ENCODE measurements at places on chromosomes 7 and 10.

- no peak for DNase-seq
These were observed 363.7 kb downstream of the ADRA2A start for GRCh38 chr10:111440501-111440900.

DNA sequence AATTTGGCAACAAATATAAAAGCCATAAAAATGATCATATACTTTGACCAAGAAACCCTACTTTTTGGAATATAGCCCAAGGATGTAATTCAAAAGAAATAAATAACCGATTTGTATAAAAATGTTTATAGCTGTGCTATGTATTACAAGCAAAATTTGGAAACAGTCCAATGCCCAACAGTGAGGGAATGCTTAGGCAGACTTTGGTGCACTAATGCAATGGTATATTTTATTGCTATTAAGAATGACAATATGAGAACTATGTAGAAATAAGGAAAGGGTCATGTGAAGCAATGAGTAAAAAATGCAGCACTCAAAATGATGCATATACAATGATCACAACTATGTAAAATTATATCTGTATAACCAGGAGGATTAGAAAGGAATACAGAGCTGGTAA is 273.8 kb upstream of the HPS1 start:
- no peak for DNase-seq

DNA sequence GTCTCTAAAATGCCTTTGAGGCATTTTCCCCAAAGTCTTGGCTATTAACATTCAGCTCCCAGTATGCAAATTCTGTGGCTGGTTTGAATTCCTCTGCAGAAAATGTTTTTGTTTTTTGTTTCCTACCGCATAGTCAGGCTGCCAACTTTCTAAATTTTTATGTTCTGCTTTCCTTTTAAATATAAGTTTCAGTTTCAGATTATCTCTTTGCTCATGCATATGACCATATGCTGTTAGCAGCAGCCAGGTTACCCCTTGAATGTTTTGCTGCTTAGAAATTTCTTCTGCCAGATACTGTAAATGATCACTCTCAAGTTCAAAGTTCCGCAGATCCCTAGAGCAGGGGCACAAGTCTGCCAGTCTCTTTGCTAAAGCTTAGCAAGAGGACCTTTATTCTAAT is 96.9 kb downstream of the PLPP4 start:
- no peak for DNase-seq

- no peak for DNase-seq
These were observed 53.8 kb downstream of the INPP5A start for GRCh38 chr10:132591166-132591971.

DNA sequence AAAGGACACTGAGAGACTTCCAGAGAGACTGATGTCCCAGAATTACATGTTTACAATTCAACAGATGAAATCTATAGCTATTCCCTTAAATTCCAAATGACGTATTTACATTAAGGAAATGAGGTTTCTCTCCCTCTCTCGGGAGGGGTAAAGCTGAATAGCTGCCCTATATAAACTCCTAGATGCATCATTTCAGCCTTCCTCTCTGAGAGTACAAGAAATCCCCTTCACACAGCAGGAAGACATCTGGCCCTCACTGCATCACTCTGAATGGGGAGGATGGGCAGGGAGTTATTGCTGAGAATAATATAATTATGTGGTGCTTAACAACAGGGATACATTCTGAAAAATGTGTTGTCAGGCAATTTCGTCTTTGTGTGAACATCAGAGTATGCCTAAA is 11.0 kb downstream of the POT1 start:
- DNase-seq = no peak

- no peak for DNase-seq
These were observed 50.0 kb downstream of the ESYT2 start for GRCh38 chr7:158779061-158780000.

- DNase-seq = no peak
These were observed 4.9 kb downstream of the FAM53B start for GRCh38 chr10:124739119-124739921.

- no peak for DNase-seq
These were observed 71.7 kb downstream of the CREB5 start for GRCh38 chr7:28483908-28484605.

DNA sequence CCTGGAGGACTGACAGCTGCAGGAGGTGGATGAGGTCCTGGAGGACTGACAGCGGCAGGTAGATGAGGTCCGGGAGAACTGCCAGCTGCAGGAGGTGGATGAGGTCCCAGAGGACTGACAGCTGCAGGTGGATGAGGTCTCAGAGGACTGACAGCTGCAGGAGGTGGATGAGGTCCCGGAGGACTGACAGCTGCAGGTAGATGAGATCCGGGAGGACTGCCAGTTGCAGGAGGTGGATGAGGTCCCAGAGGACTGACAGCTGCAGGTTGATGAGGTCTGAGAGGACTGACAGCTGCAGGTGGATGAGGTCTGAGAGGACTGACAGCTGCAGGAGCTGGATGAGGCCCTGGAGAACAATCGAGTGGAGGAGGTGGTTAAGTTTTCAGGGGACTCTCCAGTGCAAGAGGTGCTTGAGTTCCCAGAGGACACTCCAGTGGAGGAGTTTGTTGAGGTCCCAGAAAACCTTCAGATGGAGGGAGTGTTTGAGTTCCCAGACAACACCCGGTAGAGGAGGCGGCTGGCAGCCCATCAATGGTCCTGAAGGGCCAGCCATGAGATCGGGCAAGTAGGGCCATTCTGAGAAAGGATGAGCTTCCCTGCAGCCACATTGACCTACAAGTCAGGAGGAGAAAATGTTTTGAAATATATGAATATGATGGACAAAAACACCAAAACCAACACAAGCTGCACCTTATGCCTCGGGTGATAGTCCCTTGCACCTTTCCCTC is 4.7 kb upstream of the EIF5AL1 start:
- no peak for DNase-seq

DNA sequence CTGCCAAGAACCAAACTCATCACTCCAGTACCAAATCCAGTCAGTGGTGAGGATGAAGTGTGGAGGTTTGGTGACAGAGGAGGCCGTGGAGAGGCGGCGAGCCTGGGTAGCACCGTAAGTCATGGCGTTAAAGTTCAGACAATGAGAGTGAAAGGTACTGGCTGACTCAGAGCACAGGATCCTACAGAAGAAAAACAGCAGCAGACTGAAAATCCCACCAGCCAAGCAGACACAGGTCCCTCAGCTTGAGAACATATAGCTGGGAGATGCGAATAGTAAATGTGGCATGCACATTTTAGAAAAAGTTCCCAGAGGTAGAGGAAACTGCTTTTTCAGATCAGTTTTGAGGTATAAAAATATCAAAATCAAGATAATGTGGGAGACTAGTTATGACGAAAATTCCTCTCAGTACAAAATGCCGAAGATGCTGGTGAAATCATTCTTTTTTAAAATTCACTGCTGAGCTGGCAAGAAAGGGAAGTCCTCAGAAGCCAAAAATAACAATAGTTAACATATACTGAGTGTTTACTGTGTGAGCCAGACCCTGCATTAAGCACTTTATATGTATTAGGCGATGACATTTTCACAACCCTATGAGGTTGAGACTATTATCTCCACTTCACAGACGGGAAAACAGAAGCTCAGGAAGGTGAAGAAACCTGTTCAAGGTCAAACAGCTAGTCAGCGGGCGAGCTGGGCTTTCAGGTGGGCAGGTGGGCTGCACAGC is 20.9 kb downstream of the PARP12 start:
- DNase-seq = no peak

GRCh38 chr7:38673795-38674194 is 42.6 kb upstream of the AMPH start:
- DNase-seq = no peak

- DNase-seq = no peak
These were observed 277.4 kb upstream of the LYZL1 start for GRCh38 chr10:29011516-29011915.
